ENCODE measurements at places on chromosomes 3 and 15.

- no peak for DNase-seq
Observed at GRCh38 chr3:102183623-102184022, 251.2 kb upstream of the ZPLD1 start.

GRCh38 chr15:99180086-99180963 lies 69.1 kb downstream of the TTC23 start:
- peak; percentile 9 for DNase-seq

DNA sequence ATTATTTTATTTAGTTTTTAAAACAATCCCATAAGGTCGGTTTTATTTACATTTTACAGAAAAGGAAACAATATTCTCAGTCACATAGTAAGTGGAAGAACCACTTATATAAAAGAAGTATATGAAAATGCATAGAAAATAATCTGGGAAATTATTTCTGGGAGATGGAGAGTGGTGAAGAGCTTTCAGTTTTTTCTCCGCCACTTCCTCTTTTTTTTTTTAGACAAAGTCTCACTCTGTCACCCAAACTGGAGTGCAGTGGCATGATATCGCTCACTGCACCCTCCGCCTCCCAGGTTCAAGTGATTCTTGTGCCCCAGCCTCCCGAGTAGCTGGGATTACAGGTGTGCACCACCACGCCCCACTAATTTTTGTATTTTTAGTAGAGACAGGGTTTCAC lies 21.2 kb downstream of the RAD51 start:
- DNase-seq, result no peak

DNA sequence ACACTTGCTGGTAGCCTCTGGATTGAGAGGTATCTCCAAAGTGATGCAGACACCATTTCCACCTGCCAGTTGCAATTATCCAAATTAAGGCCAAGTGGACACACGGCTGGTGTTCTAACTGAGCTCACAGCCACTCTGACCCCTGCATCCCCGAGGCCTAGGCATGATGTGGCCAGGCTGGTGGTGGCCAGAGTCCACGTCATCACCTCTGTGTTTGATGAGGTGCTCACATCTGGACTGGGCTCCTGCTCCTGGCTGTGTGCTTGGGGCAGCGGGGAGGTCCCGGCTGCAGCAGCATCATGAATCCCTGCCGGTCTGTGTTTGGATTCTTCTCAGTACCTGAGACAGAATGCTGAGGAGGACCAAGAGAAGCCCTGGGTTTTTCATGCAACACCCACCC lies 4.9 kb downstream of the OXTR start:
- DNase-seq, result no peak

DNA sequence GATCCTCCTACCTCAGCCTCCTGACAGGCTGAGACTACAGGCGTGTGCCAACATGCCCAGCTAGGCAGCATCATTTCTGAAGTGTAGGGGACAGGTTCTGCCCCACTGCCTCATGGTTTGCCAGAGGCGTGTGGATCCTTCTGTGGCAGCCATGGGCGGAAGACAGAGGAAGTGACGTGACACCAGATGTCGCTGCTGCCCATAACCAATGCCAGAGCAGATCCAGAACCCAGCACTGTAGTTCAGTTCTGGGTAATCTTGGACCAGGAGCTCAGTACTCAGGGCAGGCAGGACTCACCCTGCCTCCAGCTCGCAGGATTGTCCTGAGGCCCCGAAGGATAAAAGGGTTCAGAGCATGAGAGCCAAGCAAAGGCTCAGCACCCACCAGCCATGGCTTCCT lies 8.2 kb downstream of the RBPMS2 start:
- no peak for DNase-seq

- DNase-seq, result no peak
Observed at GRCh38 chr15:68318008-68318835, 40.7 kb downstream of the FEM1B start.

GRCh38 chr15:39896846-39897245 lies 23.2 kb downstream of the GPR176 start:
- DNase-seq, result no peak

DNA sequence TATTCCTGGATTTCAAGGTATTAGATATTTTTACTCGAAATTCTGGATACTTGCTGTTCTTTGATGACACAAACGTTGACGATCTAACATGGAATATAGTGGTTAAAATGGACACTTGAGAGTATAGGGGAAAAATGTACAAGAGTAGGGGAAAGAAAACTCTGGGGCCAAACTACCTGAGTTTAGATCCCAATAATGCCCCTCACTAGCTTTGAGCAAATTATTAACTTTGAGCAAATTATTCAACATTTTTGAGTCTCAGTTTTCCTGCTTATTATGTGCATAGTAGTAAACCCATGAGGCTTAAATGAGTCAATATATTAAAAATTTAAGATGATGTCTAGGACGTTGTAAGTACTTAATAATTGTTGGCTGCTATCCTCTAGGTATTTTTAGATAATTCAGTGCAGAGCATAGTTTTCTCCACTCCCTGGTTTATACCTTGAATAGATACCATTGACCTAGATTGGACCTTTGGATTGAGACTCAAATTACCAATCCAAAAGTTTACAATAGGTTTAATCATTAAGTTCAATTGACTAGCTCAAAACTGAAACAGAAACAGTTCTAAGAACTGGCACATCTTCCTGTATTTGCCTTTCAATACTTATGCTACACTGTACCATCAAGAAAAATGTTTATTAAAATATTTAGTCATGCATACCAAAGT lies 4.5 kb downstream of the ADGRG7 start:
- DNase-seq, result no peak

- no peak for DNase-seq
Observed at GRCh38 chr3:64561325-64561843, 126.4 kb downstream of the ADAMTS9 start.

DNA sequence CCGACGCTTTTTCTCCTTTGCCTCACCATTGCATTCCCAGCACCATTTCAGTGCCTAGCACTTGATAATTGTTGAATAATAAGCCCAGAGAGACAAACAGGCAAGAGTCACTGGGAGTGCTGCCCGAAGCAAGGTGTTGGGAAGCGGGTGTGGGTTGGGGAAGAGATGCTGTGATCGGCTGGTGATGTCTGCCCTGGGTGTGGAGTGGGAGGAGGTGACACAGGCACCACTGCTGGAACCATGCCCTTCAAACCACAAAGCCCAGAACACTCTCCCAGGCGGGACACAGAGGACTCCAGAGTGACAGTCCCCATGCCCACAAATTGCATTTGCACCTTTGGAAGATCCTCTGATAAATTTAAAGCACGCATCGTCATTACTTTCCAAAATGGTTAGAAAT lies 148.2 kb downstream of the CHSY1 start:
- DNase-seq, result no peak

- DNase-seq, result no peak
Observed at GRCh38 chr3:106083207-106083606, 214.4 kb upstream of the CBLB start.

DNA sequence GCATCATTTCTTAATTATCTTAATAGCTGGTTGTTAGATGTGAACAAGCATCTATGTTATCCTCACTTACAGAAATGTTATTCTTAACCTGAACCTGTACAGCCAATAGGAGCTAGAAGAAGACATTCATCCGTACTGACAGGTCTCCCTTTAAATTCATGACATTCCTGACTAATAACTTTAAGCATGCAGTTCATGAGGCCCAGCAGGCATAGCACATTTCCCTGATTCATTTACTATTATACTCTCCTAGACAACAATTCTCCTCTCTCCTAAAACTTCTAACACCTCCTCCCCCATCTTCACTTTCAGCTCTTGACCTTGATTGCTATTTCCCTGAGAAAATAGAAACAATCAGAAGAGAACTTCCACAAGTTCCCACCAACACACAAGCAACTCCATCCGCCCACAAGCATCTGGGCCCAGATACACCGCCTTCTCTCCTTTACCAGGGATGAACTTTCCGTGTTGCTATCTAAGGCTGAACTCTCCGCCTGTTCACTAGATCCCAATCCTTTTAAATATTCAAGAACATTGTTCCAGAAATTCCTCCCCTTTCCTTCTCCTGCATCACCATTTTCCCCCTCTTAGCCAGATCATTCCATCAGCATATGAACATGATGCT lies 62.9 kb upstream of the SPRED1 start:
- peak; percentile 62 for DNase-seq

GRCh38 chr15:36090286-36090946 lies 489.0 kb upstream of the CDIN1 start:
- DNase-seq, result no peak

GRCh38 chr3:59189526-59189925 lies 139.7 kb upstream of the CFAP20DC start:
- peak; percentile 22 for DNase-seq

DNA sequence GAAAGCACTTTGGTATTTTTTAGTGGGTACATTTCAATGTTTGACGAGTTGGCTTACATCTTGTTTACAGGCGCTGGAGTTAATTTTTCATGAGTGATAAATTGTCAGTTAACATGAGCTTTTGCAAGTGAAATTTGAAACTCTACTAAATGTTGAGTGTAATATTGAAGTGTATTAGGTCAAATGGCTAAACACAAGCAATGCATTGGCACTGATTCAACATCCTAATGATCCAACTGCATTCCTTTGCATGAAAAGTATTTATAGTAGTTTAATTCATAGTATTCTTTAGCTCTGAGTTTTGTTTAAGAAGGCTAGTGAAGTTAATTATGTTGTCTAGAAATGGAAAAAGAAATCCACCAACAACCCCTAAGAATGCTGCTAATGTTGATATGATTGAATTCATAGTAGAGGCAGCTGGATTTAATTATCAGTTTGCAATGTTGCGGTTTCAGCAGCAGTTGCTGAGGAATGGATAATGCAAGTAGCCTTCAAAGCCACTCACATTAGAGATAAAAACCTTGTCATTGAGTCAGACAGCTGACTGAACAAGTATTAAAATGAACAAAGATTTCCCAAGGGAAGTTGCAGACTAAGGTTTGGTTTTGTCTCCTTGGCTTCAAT lies 245.6 kb upstream of the GOLIM4 start:
- DNase-seq, result no peak

- DNase-seq, result peak; percentile 34
Observed at GRCh38 chr3:242602-243355, 46.2 kb downstream of the CHL1 start.

DNA sequence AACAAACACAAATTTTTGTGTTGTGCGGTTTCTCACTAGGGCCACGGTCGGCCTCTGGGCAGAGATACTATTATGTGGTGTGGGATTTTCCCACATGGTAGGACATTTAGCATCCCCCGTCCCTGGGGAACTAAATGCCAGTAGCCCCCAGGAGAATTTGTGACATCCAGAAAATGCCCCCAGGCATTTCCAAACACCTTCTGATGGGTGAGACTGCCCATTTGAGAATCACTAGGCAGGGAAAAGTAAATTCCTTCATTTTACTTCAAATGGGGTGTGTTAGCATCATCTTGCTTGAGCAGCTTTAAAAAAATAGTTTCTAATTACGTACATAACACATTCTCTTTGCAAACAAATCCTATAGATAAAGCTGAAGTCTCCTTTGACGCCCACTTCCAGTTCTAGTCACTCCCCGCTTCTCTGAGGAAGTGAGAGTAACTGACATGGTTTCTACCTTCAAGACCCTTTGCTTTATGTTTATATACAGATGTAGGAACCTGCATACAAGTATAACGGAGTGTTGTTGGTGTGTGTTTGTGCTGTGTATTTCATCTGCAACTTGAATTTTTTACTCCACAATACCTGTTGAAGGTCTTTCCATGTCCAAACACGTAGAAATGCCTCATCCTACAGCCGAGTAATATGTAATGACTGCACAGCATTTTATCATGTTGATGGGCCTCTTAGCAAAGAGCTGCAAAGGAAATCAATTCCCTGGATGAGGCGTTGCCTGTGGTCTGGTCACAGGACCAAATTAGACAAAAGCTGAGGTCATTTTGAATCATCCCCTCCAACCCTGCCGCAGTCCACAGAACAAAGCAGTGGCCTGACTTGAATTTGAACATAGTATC lies 31.4 kb upstream of the ZBTB38 start:
- DNase-seq, result peak; percentile 93

DNA sequence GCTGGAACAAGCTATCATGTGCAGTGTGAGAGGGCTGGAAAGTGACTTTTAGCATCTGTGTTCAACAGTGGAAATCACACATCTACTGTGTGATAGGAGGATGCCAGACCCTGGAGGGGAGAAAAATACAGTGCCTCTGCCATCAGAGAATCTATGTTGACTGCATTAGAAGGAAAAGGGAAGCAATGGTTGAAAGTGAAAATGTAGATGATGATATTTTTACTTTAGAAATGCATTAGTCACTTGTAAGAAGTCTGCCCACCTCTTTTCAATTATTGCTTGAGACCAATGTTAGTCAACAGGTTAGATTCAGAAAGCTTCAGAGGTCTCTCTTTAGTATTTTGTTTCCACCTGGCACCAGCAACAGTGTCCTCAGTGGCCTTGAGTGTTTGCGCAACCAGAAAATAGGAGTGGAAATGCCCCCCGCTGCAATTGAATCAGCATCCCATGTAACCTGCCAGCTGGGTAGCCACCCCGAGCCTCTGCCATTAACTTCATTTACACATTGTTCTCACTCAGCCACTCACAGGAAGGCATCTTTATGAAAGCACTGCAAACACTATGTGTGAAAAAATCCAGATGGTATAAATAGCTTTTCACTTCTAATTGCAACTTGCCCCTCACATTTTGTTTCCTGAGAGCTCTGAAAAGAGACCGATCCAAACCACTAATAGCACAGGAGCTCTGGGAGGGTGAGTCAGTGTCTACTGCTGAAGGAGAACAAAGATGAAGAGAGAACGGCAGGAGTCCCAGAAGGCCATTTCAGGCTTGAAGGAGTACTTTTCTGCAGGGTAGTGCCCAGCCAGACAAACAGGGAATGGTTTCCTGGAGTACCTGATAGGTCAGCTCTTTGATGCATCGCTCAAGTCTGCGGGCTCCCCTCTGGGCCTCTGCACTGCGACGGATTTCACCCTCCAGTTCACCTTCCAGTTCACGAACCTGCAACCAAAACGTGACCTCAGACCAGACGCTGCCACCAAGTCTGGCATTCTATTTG lies 92.1 kb downstream of the HHLA2 start:
- no peak for DNase-seq

DNA sequence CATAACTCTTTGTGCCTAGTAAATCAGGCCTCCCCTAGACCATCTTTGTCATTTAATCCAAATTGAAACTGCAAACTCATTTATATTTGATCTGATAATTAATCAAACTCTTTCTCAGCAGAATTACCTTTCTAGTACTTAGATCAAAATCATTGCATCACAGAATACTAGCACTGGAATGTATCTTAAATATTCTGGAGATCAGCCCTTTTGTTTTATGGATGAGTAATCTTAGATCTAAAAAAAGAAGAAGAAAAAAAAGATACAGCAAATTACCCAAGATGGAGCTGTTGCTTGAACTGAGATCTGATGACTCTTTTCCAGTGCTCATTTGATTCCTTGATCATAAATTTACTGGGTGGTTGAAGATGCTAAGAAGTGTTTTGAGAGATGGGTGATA lies 47.9 kb downstream of the NAALADL2 start:
- DNase-seq, result no peak

GRCh38 chr15:91950054-91950453 lies 96.5 kb downstream of the SLCO3A1 start:
- DNase-seq, result no peak

GRCh38 chr3:127763816-127764215 lies 58.5 kb downstream of the MGLL start:
- DNase-seq, result no peak

DNA sequence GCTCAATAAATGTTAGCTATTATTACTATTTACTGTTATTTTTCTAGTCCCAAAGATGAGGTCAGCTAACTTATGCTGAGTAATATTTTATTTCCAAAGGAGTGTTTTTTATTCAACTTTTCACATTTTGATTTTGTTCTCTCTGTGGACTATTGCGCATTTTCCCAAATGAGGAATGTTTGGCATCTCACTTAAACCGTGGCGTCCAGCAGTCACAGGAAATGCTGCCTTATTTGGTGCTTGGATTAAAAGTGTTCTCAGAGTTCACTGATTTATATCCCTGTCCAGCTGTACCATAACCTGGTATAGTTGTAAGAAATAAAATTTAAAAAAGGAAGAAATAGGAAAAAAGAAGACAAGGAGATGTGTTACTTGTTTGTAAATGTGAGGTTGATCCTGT lies 166.8 kb downstream of the THSD4 start:
- no peak for DNase-seq

Data from kidney tubule cell (primary cell).